ENCODE measurements at places on chromosomes 11 and 22.

DNA sequence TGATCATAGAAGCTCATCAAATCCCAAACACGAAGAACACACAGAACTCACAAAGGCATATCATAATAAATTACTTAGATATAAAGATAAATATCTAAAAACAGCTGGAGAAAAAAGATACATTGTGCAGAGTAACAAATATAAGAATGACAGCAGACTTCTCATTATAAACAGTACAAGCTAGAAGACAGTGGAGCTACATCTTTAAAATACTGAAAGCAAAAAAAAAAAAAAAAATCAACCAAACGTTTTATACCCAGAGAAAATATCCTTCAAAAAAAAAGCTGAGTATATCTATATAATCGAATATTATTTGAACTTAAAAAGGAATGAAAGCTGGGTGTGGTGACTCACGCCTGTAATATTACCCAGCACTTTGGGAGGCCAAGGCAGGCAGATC, 90.0 kb downstream of the SBF2 start:
- no peak for DNase-seq

- DNase-seq: no peak
Observed at GRCh38 chr11:95531116-95531515, 258.5 kb downstream of the FAM76B start.

DNA sequence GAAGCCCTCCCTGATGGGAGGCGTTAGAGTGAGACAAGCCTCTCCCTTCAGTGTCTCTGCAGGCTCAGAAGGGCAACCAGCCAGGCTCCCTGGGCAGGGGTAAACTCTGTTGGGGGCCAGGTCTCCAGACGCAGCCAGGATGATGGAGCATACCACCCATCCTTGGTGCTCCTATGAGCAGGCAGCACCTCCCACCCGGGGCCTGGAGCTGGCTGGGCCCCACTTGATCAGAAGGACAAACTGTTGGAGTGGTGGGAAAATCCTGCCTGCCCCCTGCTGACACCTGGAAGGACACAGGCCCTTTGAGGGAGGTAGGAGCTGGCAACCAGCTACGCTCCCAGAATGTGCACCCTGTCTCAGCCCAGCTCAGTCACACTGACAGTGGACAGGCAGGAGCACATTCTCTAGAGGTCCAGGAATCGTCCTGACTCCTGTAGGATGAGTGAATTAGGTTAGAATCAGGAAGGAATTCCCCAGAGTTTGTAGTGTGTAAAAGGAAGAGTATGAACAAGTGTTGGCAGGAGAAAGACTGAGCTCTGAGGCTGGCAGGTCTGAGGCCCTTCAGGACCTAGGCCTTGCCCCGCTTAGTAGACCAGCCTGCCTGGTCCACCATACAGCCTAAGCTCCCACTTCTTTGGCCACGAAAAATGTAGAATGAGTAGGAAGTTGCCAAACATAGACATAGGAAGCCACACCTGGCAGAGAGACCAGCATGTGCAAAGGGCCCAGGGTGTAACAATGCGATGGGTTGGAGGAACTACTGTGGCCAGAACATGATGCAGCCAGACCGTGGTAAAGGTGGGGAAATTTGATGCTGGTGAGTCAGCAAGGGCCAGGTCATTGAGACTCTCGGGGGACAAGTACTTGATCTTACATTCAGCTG, 19.1 kb downstream of the ARHGEF17 start:
- DNase-seq: peak; percentile 74

GRCh38 chr22:29245626-29246385, 22.0 kb downstream of the RHBDD3 start:
- DNase-seq: peak; percentile 33

- no peak for DNase-seq
Observed at GRCh38 chr11:59967677-59968394, 4.0 kb downstream of the OOSP4A start.

DNA sequence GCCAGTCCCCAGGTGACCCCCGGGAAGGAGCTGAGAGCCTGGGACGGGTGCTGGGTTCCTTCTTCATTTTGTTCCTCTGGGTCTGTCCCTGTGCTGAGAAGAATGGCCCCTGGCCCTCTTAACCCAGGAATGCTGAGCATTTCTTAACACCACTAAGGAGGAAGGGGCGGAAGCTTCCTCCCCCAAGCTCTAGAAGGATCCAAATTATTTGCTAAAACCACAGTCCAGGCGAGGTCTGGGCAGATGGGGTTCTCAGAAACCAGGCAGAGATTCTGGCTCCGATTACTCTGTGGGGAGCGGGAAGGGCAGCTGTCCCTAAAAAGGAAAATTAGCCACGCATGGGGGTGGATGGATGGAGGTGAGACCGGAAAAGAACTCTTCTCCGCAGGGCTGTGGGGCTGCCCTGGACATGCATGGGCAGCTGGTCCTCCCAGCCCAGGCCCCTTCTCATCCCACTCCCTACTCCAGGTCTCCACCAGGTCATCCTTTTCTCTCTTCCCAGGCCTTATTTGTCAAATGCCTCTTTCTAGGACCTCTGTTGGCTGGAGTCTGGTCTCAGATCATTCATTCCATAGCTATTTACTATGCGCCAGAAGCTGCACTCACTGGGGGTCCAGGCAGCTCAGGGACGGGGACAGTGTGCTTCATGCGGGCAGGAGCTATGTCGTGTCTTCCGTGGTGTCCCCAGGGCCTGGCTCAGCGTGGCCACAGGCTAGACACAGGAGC, 45.0 kb upstream of the MYH9 start:
- no peak for DNase-seq

- DNase-seq: no peak
Observed at GRCh38 chr11:107562647-107563208, 2.8 kb downstream of the ALKBH8 start.

- DNase-seq: no peak
Observed at GRCh38 chr22:40405178-40406062, 35.0 kb downstream of the SGSM3 start.

GRCh38 chr11:66978717-66979116, 3.6 kb downstream of the C11orf86 start:
- DNase-seq: no peak

- DNase-seq: no peak
Observed at GRCh38 chr11:57786436-57786835, 24.8 kb downstream of the CTNND1 start.

DNA sequence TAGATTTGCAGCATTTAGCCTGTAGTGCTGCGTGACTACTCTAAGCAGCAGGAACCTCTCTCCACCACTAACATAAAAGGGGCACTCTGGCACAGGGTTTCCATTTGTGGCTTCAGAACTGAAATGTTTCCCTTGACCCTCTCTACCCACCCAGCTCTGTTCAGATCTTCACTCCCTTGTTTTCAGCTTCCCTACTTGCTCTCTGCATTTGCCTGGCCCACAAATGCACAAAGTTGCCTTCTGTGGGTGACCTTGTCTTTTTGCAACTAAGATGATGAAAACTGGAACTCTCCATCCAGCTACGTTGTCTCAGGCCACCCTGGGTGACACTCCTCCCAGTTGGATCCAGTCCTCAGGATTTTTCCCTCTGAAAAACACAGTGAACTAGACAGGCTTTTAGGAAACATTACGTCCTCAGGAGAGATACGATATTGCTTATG, 19.8 kb upstream of the PSMA1 start:
- no peak for DNase-seq

GRCh38 chr11:19216021-19216420, 14.2 kb upstream of the CSRP3 start:
- DNase-seq: no peak

- DNase-seq: no peak
Observed at GRCh38 chr22:36790648-36791047, 14.7 kb upstream of the IFT27 start.

- no peak for DNase-seq
Observed at GRCh38 chr11:30605036-30605605, 19.0 kb upstream of the MPPED2 start.

DNA sequence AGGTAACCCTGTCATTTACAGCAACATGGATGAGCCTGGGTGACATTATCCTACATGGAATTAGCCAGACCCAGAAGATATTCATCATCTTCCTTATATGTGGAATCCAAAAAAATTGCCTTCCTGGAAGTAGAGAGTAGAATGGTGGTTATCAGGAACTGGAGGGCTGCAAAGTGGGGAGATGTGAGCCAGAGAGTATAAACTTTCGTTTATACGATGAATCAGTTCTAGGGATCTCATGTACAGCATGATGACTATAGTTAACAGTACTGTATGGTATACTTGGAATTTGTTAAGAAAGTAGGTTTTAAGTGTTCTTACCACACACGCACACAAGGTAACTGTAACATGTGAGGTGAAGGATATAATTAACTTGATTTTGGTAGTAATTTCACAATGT, 79.1 kb downstream of the TBC1D22A start:
- no peak for DNase-seq

GRCh38 chr11:8503910-8504364, 90.1 kb downstream of the STK33 start:
- no peak for DNase-seq

DNA sequence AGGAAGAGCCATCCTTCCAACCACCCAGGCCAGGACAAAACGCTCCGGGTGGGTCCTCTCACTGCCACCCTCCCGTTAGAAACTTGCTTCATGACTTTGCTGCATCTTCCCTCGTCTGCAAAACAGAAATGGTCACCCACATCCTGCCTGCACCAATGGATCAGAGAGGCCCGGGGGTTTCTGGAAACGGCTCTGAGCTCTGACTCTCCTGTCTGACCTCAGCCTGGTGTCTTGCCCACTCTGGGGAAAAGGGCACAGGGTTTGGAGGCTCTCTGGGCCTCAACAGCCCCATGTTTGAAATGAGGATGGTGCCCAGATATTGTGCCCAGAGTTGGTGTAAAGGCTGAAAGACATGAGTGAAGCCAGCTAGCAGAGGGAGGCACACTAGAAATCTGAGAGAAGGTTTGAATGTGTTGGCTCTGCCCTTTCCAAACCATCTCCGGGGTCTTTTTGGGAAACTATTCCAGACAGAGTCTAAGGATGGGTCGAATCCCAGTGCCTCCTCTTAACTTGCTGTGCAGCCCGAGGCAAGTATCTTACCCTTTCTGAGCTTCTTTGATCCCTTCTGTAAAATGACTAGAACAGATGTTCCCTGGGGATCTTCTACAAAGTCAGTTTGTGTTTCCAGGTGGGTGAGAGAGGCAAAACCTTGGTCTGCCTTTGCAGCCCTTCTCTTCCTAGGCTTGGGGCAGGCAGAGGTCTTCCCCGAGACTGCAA, 2.1 kb downstream of the CRYBB3 start:
- DNase-seq: no peak

DNA sequence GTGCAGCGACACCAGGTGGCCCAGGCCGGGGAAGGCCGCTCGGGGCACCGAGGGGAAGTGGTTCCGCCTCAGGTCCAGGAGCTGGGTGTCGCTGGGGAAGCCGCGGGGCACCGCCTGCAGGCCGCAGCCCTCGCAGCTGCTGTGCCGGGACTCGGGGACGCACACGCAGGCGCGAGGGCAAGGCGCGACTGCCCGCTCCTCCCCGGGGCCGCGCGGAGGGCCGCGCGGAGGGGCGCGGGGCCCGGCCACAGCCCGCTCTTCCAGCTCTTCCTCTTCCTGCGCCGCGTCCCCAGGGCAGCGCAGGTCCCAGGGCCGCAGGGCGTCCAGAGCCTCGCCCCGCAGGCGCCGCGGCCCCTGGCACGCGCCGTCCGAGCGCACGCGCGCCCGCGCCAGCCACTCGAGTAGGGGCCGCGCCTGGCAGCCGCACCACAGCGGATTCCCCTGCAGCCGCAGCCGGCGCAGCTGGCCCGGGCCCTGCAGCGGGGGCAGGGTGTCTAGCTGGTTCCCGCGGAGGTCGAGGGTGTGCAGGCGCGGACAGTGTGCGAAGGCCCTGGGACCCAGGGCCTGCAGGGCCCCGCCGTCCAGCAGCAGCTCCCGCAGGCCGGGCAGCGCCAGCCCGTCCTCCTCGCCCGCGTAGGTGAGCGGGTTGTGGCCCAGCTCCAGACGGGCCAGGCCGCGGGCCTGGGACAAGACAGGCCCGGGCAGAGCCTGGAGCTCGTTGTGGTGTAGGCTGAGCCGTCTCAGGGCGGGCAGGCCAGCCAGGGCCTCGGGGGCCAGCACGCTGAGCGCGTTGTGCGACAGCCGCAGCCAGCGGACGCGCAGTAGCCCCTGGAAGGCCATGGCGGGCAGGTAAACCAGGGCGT, 2.8 kb downstream of the CHADL start:
- DNase-seq: no peak

- no peak for DNase-seq
Observed at GRCh38 chr11:114953039-114953438, 274.7 kb downstream of the NXPE2 start.

- peak; percentile 62 for DNase-seq
Observed at GRCh38 chr22:24433828-24434470, 6.5 kb downstream of the ADORA2A start.

GRCh38 chr11:126824035-126824607, 176.4 kb downstream of the KIRREL3 start:
- no peak for DNase-seq

DNA sequence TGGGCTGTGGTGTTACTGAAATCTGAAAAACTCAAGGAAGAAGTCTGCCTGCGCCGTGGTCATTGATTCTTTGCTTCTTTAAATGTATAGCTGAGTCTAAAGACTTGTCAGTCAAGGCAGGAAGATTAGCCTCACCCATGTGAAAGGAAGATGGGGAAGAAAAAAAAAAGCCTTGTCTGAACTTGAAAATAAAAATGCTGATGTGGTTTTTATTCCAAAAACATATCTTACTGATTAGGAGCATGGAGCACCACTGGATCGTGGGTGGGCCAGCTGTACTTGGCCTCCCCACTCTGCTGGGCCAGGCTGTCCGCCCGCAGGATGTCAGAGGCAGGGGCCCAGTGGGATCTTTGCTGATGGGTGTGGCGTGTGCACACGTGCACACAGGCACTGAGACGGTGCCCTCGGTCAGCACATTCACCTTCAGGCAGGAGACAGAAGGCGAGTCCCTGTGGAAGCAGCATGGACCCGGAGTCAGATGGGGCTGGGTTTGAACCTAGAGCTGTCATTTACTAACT, 111.9 kb downstream of the WNT7B start:
- DNase-seq: no peak

GRCh38 chr22:32489377-32489776, 14.8 kb downstream of the FBXO7 start:
- DNase-seq: no peak

DNA sequence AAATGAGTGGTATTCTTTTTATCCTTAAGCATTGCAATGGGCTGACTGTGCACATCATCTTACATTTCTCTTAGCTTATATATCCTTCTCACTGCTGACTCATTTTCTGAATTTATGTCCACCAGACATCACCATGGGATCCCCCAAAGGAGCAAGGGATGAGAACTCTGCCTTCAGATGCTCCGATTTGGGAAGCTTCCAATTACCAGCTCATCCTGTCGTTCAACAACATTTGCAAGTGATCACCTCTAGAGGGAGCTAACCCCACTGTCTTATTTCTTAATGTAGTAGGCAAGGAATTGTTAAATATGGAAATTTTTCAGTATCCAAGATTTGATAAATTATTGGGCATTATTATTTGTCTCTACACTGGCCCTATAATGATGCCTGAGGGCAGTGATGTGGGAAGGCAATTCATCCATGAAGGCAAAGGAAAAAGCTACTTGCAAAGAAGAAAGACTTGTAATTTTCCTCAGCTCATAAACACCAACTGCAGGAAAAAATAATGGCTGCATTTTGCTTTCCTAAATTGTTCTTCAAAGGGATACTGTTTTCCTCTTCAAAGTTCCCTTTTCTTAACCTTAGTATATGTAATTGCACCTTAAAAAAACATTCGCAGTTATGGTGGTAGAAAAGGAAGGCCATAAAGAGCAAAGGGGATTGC, 102.4 kb upstream of the FSHB start:
- no peak for DNase-seq
